Ovary (tissue), 10 donors: ENCODE measurements at places on chromosomes 2 and 18. TPM values are rescaled to one million over a fixed set of nuclear protein-coding genes. Genes with fewer than 3 reads are reported as not detected.

Gene FSIP2
- total RNA-seq: 1.0 TPM

Gene APLF
- 14.1 TPM for total RNA-seq

Gene RNF125
- total RNA-seq: 4.9 TPM

Gene ASB1
- 30.6 TPM for total RNA-seq

Gene SERPINB13
- total RNA-seq: not detected

Gene IL1RL2
- total RNA-seq: 1.3 TPM

Gene COLEC11
- 99.0 TPM for total RNA-seq

DNA sequence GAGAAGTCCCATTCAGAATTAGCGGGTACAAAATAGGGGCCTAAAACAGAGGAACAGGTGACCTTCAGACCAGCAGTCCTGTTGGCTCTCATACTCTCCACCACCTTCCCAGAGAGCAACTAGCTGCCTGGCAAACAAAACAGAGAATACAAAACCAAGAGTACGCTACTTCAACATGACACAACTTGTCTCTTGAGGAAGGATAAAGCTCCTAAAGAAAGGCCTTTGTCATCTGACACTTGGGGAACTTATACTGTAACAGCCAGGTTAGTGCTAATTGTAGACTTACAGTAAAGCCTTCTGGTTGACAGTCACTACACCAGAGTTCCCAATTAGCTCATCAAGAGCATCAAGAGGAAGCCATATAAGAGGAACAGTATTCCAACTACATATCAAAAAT lies 282.1 kb upstream of the NT5C1B start:
- no peak for DNase-seq

GRCh38 chr18:60861575-60861974 lies 471.7 kb upstream of the CDH20 start:
- no peak for DNase-seq

DNA sequence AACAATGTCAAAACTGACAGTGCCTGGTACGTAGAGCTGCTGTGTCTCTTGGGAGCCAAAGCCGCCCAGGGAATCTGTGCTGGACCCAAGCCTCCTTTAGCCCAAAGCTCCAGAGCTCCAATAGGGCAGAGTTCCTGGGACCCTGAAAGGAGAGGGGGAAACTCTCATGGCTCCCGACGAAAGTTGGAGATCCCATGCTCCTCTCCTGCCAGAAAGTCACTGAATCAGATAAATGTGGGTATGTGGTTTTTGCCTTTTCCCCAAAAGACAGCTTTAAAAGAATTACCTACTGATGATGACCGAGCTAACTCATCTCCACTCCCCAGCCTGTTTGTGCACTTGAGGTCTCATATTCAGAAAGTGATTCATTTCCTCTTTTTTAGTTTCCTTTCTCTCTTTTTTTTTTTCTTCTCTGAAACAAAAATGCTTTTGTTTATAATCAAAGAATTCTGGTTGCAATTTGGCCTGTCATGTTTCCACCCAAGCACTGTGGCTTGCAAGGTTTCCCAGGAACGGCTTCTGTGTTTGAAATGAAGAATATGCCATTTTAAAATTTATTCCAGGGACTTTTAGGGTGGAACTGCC lies 14.1 kb upstream of the PMAIP1 start:
- DNase-seq: no peak

- no peak for DNase-seq
Observed at GRCh38 chr2:181281206-181281832, 175.9 kb upstream of the ITGA4 start.

GRCh38 chr2:240823449-240824336 lies 3.7 kb upstream of the KIF1A start:
- no peak for DNase-seq

DNA sequence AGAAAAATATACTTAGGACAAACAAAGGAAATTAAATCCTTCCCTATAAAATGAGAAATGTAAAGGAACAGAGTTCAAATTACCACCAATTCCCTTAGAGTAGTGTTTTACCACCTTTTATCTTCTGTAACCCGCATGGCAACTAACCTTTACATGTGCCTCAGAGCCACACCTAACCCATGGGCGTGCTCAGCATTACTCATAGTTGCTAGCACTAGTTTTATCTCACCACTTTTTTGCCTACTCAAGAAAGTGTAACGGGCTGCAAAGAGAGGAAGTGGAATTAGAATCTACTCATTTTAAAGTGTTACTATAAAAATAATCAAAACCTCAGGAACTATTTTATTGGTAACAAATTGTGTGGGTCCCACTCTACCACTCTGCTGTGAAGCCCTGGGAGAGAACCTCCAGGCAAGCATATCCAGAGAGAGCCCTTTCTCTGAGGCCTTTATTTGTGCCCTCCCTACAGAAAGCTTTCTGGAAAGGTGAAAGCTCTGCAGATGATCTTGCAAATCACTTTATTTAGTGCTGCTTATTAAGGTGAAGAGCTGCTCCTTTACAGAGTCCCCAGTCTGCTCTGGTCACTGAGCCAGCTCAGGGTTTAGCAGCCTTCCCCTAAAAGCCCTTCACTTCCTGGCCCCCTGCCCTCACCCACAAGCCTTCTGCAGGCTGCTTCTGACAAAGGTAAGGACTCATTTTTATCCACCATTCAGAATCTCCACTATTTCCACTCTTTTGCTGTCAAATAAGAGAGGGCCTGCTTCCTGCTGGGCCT lies 98.8 kb downstream of the TRABD2A start:
- DNase-seq: no peak

DNA sequence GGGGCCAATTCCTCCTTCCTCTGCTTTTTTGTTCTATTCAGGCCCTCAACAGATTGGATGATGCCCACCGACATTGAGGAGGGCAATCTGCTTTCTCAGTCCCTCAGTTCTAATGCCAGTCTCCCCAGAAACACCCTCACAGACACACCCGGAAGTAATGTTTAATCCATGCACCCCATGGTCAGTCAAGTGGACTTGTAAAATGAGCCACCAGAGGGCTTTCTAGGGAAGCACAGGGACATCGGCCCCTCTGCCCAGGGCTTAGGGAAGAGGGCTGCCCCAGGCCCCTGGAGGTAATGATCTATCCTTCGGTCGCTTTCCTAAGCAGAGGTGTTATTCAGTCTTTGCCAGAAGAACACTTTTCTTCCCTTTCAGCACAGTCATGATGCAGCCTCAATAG lies 107.4 kb downstream of the PDCL3 start:
- no peak for DNase-seq

GRCh38 chr2:204545861-204546735 lies 823 bp downstream of the PARD3B start:
- no peak for DNase-seq

DNA sequence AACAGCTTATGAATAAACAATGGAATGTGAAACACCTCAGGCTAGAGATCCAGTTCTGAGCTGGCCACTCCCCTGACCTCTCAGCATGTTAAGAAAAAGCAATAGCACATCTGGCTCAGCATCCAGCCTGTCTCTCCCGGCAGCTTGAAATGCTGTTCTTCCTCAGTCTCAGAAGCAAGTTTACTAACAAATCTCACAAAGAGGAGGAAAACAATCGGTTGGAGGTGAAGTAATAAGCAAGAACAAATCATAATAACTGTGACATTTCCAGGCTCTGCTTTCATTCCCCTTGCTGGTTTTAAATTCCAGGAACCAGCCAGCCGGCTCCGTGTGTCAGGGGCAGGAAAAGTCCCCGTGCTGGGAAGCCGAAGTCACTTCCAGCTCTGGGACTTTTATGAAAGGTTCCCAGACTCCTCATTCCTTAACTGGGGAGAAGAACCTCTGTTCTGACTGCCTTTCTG lies 133.9 kb upstream of the ARL4C start:
- DNase-seq: no peak

DNA sequence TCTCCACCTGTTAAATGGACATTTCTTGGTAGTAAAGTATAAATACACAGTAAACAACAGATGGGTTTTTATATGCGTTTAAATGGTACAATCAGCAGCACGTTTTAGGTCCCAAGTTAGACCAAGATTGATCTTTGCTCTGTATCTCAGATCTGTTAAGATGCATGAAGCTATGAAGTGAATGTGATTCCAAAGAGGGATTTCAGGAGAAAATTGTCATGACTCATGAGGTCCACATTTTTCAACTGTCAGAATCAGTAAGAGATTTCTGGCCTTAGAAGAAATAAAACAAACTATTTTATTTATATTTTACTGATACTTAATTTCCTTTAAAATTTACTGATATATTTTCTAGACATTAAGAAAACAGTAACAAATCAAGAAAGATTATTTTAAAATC lies 142.7 kb downstream of the EML6 start:
- DNase-seq: no peak

DNA sequence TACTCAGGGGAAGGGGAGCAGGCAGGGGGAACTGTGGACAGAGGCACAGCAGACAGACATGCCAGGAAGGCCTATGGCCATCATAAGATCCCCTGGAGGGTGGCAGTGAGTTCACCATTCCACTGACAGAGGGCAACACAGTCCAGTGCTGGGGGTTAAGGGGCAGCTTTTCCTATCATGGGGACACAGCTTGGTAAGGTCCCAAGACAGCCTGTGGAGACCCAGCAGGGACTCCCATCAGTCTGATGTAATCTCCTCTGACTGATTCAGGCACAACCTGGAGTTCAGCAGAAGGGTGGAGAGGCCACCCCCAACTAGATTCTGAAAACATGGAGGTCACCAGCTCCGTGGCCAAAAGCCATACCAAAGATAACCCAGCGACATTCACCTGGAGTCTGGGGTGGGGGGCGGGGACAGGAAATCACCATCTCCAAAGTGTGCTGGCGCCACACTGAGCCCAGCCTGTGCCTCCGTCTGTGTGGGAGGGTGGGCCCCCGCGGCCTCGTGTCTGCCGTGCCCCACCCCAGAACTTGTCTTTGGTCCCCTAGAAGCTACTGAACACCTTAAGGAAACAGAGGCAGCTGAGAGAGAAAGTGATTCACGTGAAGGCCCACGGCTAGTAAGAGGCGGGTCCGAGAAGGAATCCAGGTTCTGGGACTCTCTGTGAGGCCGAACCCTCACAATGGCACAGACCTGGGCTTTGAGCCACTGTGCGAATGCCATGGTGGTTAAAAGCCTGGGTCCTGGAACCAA lies 28.6 kb downstream of the DNMT3A start:
- DNase-seq: no peak

GRCh38 chr2:155485141-155485842 lies 786.8 kb downstream of the KCNJ3 start:
- DNase-seq: no peak

DNA sequence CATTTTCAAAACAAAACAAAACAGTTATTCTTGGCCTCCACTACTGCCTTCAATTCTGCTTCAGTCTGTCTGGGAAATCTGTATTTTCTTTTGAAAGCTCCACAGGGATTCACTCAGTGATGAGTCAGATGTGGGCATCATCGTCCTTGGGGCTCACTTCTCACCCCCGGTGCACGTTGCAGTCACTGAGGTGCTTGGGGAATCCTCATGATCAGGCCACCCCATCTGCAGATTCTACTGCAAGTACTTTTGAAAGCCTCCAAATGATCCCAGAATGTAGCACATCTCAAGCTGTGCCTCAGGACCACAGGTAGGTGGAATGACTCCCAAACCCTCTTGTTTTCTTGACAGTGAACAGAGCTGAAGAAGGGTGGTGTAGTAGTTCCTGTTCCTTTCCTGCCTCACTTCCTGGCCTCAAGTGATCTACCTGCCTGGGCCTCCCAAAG lies 34.3 kb downstream of the LPIN2 start:
- no peak for DNase-seq

DNA sequence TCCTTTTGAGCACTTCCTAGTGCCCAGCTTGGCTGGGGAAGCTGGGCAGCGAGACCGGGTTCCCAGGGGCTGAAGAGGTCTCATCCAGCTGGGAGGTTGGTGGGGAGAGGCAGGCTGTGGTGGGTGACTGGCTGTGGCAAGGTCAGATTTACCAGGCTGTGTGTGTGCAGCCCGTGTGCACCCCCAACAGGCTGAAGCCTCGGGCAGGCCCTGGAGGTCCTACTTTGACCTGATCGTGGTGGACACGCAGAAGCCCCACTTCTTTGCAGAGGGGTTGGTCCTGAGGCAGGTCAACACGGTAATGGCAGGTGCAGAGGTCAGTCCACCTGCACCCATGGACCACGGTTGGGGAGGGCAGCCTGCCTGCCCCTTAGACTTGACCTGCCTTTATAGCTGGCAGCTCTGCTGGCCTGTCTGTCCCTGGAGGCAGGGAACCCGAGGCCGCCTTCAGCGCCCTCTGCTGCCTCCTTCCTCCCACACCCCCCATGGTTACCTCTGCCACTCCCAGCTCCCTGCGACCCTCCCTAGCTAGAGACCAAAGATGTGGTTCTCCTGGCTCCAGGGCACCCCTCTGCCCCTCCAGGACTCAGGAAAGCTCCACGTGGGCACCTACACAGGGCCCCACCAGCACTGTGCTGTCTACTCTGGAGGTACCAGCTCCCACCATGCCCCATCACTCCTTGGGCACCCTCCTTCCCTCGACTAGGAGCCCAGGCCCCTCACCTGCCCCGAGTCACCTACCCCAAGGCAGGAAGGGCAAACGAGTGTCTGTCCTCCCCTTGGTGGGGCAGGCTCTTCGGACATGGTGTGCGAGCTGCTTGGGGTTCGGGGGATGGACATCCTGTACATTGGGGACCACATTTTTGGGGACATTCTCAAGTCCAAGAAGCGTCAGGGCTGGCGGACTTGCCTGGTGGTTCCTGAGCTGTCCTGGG lies 4.0 kb downstream of the NT5DC4 start:
- DNase-seq: no peak

DNA sequence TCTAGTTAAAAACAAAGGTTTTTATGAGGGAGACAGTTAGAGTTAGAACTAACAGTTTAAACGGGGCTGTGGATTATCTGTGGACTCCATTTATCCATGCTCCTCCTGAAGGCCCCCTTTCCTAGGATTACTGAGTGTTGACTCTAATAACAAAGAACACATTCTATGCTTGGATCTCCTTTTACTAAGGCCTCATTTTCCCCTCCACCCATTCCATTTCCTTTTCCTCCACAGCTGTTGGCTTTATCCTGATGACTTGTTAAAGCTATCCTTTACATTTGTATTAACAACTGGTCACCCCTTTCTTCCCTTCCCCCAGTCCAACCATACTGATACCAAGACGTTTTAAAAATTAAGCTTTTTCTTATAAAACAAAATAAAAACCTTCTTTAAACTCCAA lies 220.6 kb downstream of the SRBD1 start:
- no peak for DNase-seq

GRCh38 chr2:147351784-147352183 lies 493.0 kb upstream of the ACVR2A start:
- DNase-seq: no peak

- no peak for DNase-seq
Observed at GRCh38 chr2:96773922-96774321, 13.2 kb downstream of the CNNM4 start.

DNA sequence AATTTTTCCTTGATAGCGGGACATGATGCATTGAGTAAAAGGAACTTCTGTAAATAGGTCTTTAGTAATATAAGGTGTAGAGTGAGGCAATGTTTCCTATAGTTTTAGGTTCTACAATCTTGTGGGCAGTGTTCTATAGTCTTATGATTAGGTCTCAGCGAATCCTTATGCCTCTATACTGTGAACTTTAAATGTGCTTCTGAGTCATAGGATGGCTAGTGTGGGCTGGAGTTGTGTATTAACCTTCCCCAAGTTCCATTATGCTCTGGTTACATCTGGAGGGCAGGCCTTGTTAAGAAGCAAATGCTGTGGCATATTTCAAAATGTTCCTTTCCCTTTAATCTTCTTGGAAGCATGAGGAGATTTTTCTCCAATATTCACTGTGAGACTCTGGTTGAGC lies 73.5 kb downstream of the ROCK2 start:
- no peak for DNase-seq

- DNase-seq: no peak
Observed at GRCh38 chr18:36075862-36076587, 8.7 kb upstream of the RPRD1A start.

- no peak for DNase-seq
Observed at GRCh38 chr2:46863882-46864281, 51.7 kb downstream of the MCFD2 start.

GRCh38 chr18:66553824-66554223 lies 50.1 kb downstream of the CDH19 start:
- DNase-seq: no peak
